ENCODE measurements at places on chromosomes 4 and X.

- DNase-seq = no peak
Measured at GRCh38 chr4:183370786-183371185, 48.6 kb upstream of the CLDN24 start.

GRCh38 chr4:147768113-147768512 lies 36.2 kb downstream of the ARHGAP10 start:
- DNase-seq = no peak

- no peak for DNase-seq
Measured at GRCh38 chr4:114870987-114871386, 242.4 kb downstream of the NDST4 start.

DNA sequence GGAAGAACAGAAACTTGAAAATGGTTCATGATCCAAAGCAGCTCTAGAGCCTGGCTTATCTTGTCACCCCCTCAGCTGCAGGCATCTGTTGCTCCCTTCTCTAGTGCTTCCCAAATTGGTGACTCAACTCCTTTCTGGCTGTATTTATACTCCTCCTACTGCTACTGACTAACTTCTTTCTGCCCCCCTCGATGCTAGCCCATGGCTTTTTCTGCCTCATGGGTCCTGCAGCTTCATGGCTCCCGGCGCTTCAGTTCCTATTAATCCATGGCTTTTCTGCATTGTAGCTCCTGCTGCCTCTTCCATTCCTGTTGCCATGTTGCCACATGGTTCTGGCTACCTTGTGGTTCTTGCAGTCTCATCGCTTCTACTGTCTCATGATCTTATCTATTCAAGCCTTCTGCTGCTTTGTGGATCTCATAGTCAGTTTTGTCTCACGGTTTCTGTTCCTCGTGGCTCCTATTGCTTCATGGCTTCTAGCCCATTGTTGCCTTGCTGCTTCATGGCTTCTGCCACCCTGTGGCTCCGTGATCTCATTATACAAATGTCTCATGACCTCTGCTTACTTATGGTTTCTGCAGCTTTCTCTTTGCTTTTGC lies 48.1 kb downstream of the SMC1A start:
- no peak for DNase-seq

- DNase-seq = no peak
Measured at GRCh38 chrX:146433771-146434170, 375.8 kb upstream of the CXorf51B start.

DNA sequence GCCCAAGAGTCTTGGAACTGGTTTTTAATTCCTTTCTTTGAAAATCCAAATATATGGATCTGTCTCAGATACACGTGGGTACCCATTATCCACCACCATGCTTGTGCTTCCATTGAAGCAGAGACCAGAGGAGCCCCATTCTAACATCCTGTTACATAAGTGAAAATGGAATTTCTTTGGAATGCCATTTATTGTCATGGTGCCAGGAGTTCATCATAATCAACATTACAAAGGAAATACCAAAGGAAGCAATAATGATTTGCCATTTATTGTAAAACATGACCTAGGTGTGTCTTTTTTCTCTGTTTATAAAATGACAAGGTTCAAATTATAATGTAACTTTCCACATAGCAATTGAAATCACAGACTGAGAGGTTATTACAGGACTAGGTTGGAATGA lies 61.7 kb downstream of the PALLD start:
- no peak for DNase-seq

DNA sequence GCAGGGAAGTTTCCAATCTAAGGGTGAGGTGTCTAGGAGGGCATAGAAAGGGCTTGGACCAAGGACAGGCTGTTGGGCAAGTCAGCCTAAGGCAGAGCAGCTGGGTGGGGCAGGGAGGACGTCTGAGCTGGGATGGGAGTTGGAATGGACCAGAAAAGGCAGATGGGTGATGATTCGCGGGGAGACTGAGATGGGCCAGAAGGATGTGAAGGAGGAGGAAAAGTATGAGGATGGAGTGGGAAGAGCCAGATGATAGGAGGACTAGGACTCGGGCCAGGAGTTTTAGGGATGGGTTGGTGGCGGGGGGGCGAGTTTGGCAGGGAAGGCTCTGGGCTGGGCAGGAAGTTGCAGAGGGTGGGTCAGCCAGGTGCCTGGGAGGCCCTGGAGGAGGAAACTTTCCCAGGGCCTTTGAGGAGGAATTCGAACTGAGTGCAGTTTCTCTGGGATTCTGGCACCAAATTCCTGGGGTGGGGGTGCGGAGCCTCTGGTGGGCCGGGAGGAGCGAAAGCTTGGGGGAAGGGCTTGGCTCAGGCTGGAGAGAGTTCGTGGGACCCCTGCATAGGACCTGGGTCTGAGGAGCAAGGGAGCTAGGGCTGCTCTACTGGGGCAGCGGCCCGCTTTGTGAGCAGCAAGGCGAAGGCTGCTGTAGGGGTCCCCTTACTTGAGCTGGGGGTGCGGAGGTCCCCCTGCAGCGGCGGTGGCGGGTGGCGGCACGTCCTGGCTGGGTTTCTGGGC lies 8.7 kb upstream of the TIMP1 start:
- DNase-seq = no peak

DNA sequence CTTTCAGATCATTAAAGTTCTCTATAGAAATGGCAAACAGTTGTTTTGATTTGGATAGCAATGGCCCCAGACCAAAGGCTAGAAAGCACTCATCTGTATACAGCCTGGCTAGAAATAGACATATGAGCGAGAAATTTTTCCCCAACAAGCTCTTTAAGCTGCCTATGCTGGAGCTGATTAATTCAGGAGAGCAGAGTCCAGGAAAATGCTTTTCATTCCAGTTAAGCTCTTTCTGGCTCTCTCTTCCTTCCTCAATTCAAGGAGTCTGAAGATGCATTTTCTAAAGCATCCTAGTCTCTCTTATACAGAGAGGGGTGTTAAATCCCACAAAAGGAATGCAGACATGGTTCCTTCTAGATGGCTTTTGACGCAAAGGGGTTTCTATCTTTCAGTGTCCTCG lies 141.7 kb upstream of the RAI2 start:
- no peak for DNase-seq

- DNase-seq = no peak
Measured at GRCh38 chr4:118760493-118760892, 75.3 kb downstream of the METTL14 start.

DNA sequence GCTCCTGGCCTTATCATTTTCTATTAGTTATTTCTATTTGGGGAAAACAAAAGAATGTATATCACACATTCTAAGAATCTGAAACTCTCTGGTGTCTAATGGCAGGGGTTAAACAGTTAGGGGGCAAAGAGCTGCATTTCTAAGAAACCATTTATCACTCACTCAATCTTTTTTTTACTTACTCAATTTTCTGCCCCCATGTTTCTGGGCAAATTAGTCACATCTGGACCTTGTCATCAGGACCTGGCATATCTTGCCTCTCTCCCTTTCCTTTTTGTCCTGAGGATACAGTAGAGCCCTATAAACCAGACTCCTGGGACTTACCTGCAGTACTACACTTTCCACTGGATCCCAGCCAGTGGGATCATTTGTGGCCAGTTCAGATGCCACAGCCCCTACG lies 89.1 kb downstream of the ANXA3 start:
- DNase-seq = no peak

DNA sequence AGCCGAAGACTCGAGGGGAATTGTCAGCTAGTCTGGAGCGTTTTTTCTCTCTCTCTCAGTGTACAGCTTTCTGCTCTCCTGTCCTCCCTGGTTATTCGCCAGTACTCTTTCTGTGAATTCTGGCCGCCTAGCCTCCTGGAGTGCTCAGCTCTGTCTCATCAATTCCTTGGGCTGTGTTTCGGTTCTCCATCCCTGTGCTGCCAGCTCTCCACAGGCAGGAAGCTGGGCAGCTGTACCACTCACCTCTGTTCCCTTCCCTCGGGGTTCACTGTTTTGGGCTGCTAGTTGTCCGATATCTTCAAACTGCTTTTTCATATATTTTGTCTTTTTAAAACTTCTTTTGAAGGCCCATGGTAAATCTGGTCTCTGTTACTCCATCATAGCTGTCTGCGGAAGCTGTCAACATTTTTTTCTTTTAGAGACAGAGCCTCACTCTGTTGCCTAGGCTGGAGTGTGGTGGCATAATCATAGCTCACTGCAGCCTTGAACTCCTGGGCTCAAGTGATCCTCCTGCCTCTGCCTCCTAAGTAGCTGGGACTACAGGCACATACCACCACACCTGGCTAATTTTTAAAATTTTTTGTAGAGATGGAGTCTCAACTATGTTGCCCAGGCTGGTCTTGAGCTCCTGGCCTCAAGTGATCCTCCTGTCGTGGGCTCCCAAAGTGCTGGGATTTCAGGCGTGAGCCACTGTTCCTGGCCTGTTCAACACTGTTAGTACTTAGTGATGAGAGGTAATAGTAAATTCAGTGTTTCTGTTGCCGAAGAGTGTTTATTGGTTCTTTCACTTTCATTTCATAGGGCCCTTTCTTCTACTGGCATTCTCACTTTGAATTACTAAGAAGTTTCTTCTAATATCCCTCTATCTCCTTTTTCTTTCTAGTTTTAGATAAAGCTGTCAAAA lies 18.6 kb downstream of the ZCCHC4 start:
- DNase-seq = no peak

DNA sequence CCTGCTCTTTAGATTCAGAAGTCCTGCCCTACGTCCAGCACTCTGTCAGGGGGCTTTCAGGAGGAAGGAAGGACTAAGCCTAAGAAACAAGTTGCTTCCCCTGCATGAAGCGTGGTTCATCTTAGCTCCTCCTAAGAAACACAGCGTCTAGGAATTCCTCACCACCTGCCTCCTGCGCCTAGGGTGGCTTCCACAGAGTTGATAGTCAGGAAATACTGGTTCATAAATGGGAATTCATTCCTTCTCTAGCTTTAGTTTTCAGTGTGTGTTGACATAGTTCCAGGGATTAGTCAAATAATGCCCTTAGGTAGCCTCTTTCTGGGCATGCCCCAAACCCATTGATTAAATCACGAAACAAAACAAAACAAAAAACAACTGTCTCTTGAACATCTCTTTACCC lies 1.7 kb upstream of the MXRA5 start:
- DNase-seq = no peak

DNA sequence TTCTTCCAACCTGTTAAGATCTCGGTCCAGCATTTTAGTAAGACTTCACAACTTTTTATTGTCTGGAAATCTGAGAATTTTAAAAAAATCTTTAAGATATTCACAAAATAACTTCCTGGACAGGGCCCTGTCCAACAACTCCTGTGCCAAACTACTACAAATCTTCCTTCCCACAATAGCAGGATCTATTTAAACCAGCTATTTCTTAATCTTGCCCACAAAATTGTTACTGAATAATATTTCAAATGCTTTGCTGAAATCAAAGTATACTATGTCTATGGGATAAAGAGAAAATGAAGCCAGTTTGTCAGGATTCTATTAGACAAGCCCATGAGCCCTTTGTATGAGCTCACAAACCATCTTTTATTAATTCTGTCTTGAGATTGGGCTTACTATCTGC lies 104.1 kb upstream of the DDIT4L start:
- DNase-seq = no peak

DNA sequence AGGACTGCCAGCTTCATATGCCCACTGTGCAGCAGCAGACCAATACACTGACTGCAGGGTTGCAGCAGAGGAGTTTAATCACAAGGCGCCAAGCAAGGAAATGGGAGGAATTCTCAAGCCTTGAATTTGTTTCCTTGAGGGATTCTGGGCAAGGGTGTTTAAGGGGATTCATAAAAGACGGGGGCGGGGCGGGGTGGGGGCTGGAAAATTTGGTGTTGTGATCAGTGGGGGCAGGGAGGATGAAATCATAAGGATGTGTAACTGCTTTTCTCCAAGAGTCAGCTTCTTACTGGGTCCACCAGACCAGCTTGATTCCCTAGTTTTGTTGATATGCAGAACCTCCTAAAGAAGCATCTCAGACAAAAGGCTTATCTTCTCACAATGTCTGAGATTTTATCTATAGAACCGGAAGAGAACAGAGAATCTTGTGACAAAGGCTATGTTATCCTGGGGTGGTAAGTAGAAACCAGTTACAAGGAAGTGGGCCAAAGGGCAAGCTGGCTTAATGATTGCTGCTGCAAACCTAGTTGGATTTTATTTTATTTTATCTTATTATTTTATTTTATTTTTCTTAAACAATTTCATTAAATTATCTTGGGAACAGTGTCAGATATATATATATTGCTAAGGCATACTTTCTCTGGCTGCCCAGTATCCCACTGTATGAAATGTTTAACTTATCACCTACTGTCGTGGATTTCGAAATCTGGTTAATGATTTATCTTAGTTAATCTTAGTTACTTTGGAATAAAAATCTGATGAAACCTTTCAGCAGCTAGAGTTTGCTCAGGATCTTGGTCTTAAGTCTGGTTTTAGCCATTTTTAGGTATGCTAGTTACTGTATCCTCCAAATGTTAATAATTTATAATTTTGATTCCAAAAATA lies 276.4 kb downstream of the RPA4 start:
- DNase-seq = no peak

- DNase-seq = no peak
Measured at GRCh38 chr4:177099211-177099610, 210.5 kb upstream of the NEIL3 start.

- DNase-seq = no peak
Measured at GRCh38 chr4:179695175-179695574, 2252.9 kb upstream of the AGA start.

DNA sequence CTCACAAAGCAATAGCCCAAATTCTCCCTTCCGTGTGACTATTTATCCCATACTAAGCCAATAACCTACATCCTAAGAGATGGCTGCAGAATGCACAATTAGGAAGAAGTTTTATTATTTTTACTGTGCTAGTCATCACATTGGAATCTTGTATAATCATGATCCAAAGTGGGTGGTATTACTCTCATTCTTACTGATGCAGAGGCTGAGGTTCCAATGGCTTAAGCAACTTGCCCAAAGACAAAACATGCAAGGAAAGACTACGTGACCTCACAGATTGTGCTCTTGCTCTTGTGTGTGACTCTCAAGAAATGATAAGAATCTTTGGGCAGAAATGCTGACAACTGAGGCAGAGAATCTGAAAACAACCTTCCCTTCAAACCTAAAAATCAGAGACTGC lies 212.2 kb downstream of the LDB2 start:
- no peak for DNase-seq

DNA sequence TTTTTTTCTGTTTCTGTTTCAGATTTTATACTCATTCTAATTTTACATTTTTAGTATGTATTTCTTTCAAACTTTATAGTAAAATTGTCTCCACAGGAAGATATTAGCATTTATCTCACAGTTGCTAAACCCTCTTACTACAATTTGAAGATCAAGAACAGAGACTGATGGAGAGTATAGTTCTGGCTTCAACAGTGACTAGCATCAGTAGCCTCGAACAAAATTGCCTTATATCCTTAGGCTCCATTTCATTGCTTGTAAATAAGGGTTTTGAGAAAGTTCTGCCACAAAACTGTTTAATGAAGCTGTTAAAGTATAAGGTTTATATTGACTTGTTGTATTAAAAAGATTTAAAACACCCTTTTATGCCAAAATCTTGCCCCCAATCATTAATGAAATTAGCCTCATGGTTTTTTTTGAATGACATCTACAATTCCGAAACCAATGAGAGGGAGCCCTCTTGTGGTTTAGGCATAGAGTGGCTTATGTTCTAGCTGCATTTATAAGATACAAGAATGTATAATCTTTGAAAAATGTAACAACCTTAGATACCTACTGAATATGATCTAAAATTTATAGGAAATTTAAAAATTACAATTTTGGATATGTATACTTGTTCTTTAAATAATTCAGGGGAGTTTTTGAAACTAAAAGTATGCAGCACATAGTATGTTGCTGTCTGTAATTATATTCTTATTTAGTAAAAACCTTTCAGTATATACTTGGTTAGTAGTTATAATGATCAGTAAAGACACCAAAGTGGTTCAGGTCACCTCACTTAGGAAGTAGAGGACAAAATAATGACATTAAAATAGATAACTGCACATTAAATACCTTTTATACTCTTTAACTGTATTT lies 109.8 kb upstream of the HPGD start:
- no peak for DNase-seq

- no peak for DNase-seq
Measured at GRCh38 chrX:54063361-54063760, 19.1 kb upstream of the PHF8 start.

Data from stimulated activated CD8-positive, alpha-beta memory T cell treated with anti-CD3 and anti-CD28 coated beads, Interleukin-12 subunit alpha, Interleukin-12 subunit beta, amount 100 ng/mL, for 4 hours (primary cell).